ENCODE measurements at places on chromosomes 7 and 10.

DNA sequence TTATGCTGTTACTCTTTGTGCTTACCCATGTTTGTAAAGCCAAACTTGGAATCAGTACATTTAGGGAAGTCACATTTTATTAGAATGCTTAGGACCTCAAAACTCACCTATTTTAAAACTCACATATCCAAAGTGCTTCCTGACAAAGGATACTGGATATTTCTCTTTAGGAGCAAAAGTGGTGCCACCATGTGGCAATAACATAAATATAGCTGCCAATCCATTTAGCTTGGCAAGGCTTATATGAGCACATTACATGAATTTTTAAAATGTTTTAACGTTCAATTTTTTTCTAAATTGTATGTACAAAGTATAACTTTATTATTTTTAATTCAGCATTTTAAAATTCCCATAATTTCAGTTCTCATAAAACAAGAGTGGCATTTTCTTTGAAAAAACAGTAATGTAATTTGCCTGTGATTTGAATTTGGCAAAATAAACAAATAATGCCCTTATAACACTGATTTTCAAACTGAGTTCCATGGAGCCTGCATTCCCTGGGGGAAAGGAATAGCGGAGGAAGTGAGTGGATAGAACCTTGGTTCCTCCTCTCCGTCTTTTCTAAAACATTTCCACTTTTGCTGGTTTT is 75.4 kb downstream of the HDAC9 start:
- DNase-seq: no peak

DNA sequence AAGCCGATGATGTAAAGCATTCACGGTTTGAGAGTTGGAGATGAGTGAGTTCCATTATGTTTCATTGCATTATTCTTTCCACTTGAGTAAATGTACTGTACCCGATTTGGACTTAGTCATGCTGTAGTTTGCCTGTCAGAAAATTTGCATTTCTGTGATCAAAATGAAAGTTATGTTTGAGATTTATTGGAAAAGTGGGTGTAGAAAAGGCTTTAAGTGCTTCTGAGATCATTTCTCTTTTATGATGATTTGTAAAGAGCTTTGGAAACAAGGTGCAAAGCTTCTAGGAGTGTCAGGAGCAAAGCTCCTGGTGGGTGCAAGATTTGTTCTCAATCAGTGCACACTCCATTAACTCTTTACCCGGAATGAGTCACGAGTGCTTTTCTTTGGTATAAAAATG is 204.1 kb upstream of the POM121L12 start:
- no peak for DNase-seq

DNA sequence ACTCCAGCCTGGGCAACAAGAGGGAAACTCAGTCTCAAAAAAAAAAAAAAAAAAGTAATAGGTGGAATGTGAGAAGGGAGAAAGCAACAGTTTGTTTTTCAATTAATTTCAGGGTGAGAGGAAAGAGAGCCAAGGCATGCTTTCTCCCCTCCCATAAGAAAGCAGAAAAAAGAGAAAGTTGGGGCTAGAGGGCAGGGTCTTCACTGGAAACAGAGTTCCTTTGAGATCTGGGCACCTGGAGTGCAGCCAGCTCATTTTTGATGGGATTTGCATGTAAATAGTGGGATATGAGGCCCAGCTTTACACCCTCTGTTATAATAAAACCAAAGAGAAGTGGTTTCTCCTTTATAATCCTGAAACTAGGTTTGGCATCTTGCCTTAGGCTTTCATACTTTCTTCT is 13.8 kb upstream of the STOX1 start:
- DNase-seq: no peak

- no peak for DNase-seq
These were observed 12.1 kb upstream of the CSTF2T start for GRCh38 chr10:51711519-51711891.

- no peak for DNase-seq
These were observed 258.8 kb upstream of the CTBP2 start for GRCh38 chr10:125419146-125419545.

GRCh38 chr7:45290880-45291279 is 133.3 kb downstream of the RAMP3 start:
- no peak for DNase-seq

DNA sequence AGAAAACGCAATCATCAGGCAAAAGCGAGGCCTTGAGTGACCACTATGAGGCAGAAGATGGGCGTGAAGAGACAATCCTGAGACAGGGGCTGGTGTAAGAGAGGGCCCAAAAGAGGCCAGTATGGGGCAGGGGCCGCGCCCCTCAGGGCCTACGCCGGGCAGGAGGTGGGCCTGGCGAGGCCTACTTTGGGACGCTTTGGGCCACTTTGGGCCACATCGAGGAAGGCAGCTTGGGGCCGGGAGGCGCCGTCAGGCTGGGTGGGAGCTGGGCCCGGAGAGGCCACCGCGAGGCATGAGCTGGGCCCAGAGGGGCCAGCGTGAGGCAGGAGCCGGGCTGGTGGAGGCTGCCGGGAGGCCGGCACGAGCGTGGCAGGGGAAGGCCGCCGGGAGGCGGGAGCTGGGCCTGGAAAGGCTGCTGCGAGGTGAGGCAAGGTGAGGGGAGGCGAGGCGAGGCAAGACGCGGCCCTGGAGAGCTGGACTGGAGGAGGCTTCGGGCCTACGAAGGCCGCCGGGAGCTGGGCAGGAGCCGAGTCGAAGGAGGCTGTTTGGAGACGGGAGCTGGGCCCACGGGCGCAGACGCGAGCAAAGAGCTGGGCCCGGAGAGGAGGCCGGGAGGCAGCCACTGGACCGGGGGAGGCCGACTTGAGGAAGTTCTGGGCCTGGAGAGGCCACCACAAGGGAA is 171.3 kb downstream of the TPST1 start:
- no peak for DNase-seq

DNA sequence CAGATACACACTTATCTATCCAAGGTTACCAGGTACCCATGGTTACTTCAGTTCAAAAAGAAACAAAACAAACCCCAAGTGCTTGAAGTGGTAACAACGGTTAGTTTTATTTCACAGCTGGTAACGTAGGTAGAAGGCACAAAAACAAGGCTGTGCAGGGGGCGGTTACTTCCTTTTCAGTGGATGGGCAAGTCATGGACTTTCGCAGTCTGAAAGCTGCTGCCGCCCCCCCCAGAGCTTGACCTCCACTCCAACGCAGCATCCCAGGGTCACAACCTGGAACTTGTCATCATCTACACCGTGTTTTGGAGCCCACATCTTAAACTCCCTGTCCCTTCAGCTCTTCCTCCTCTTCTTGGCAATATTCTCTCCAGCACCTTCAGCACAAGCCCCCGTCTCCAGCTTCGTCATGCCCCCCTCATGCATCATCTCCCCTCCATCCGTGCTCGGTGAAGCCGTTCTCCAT is 181.2 kb upstream of the ITGB1 start:
- peak; percentile 50 for DNase-seq

DNA sequence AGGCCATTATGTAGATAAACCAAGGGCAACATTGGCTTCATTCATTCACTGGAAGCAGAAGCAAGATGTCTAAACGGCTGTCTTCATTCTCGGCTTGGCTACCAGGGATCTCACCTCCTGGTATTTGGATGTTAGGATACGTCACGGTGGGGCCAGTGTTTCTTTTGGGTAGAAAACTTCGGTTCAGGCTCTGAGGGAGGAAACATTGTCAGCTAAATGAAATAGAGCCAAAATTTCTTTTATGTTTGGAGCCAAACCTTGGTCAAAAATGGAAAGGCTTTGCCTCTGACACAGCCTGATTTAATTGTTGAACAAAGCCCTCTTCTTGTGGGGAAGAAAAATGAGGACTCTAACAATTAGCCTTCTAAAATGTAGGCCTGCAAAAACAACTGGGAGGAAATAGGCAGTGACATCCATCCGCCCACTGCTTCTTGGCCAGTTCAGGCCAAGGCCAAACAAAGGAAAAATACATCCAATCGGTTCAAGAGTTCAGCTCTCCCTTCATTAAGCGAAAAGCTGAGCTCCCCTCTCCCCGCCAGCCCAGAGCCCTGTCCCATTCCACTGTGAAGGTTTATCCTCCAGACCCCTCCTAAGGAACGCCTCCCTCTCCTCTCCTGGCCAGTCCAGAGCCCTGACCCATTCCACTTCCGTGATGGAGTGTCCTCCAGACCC is 44.4 kb downstream of the PFKFB3 start:
- DNase-seq: no peak

DNA sequence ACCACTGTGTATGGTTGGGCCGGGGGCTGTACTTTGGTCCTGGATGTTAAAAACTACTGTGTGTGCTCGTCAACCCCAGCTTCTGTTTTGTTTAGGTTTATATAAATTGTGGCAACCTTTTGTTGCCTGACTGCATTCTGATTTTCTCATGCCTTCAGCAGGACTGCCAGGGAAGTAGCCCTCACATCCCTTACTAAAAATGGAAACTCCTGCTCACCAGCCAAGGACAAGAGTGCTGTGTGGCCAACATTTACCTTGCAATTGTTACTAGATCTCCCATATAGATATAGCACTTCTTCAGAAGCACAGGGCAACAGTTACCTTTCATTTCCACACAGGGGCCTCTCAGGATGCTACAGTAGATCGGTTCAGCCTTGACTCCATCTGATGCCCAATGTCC is 174.4 kb downstream of the TAX1BP1 start:
- DNase-seq: no peak

GRCh38 chr10:132266594-132267161 is 41.1 kb downstream of the STK32C start:
- DNase-seq: peak; percentile 8

- peak; percentile 65 for DNase-seq
These were observed 6.0 kb downstream of the MBLAC1 start for GRCh38 chr7:100132697-100133151.
